ENCODE measurements at places on chromosomes 13 and 19. TPM values are rescaled to one million over a fixed set of nuclear protein-coding genes. Genes with fewer than 3 reads are reported as not detected.

- no peaks in the 10 kb centered on the region for H3K36me3 ChIP-seq
- H3K27me3 ChIP-seq, result no peaks in the 10 kb centered on the region
- no peaks in the 10 kb centered on the region for H3K4me1 ChIP-seq
- no peak overlapping the region for H3K4me3 ChIP-seq
Observed at GRCh38 chr13:112434032-112434431, 57.9 kb downstream of the SPACA7 start.

DNA sequence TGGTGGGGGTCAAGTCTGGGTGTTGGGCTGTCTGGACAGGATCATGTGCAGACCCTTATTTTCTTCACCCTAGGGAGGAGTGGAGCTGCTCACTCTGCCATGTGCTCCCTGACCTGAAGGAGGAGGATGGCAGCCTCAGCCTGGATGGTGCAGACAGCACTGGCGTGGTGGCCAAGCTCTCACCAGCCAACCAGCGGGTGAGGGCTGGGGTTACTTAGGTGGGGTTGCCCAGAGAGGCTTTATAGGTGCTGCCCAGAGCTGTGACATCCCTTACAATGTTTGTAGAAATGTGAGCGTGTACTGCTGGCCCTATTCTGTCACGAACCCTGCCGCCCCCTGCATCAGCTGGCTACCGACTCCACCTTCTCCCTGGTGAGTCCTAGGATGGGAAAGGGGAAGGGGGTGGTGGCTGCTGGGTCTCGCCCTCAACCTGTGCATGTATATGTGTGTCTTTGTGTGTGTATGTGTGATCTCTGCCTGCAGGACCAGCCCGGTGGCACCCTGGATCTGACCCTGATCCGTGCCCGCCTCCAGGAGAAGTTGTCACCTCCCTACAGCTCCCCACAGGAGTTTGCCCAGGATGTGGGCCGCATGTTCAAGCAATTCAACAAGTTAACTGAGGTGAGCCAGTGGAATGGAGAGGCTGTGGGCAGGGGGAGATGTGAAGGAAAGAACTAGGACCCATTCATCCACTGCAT is 5.1 kb downstream of the CHMP2A start:
- H3K27me3 ChIP-seq, result no peaks in the 10 kb centered on the region
- peaks cover 32% of the 10 kb centered on the region for H3K4me1 ChIP-seq
- no peak overlapping the region for H3K4me3 ChIP-seq
- DNase-seq, result no peak

GRCh38 chr19:9885077-9885552 is 50.0 kb downstream of the PIN1 start:
- no peaks in the 10 kb centered on the region for H3K36me3 ChIP-seq
- H3K4me3 ChIP-seq, result no peak overlapping the region
- no peaks in the 10 kb centered on the region for H3K27me3 ChIP-seq
- H3K27ac ChIP-seq, result no peak overlapping the region
- no peaks in the 10 kb centered on the region for H3K4me1 ChIP-seq

DNA sequence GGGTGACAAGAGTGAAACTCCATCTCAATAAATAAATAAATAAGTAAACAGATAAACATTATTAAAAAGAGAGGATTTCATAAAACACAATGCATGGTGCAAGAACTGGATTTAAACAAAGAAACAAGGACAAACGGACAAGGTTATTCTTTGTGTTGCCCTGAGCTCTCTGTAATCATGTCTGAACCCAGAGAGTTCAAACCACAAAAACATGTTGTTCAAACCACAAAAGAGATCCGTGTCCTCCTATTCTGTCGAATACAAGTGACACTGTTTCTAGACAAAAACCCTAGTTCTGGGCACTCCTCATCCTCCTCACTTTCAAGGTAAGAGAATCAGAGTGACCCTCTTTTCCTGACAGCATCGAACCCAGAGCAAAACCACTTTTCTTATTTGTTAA is 4.6 kb upstream of the TPRX2 start:
- no peak for DNase-seq
- no peaks in the 10 kb centered on the region for H3K4me1 ChIP-seq
- H3K4me3 ChIP-seq, result no peak overlapping the region
- no peak overlapping the region for H3K27ac ChIP-seq
- peaks cover 63% of the 10 kb centered on the region for H3K27me3 ChIP-seq
- H3K36me3 ChIP-seq, result no peaks in the 10 kb centered on the region

DNA sequence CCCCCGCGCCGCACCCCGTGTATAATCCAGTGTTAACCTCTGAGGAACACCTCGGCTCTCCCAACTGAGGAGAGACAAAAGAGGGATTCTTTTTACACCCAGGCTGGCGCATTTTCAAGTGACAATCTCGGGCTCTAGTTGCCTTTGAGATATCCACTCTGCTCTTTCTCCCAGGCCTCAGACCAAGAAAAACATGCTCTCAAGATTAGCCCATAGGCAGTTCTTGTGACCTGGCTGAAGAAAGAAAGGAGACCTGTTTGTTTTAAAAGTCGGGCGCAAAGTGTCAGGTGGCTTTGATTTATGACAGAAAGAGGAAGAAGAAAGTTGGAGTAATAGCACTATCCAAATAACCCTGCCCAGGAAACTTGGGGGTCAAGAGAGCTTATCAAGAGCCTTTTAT is 27.3 kb downstream of the SHISA2 start:
- H3K4me3 ChIP-seq, result no peak overlapping the region
- no peak overlapping the region for H3K27ac ChIP-seq
- H3K36me3 ChIP-seq, result no peaks in the 10 kb centered on the region
- DNase-seq, result no peak
- H3K4me1 ChIP-seq, result no peaks in the 10 kb centered on the region

- H3K4me1 ChIP-seq, result no peaks in the 10 kb centered on the region
- H3K27me3 ChIP-seq, result no peaks in the 10 kb centered on the region
- DNase-seq, result no peak
- no peaks in the 10 kb centered on the region for H3K36me3 ChIP-seq
Observed at GRCh38 chr13:80894917-80895316, 554.0 kb upstream of the SPRY2 start.

DNA sequence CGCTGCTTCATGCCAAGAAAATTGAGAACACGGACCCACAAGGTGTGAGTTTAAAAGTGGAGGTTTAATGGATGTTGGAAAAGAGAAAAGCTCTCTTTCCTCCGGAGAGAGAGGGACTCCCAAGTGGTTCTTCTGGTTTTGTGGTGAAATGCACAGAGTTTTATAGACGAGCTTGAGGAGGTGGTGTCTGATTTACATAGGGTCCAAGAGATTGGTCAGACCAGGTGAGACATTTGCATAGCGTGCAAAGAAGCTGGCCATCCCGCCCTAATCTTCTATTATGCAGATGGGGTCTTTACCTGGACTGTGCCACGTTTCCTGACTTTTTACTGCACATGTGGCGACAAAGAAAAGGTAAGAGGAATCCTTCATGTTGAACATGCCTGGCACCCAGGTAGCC is 236.4 kb upstream of the PCDH9 start:
- H3K4me3 ChIP-seq, result no peak overlapping the region
- H3K4me1 ChIP-seq, result no peaks in the 10 kb centered on the region
- H3K36me3 ChIP-seq, result no peaks in the 10 kb centered on the region
- no peaks in the 10 kb centered on the region for H3K27me3 ChIP-seq
- H3K27ac ChIP-seq, result no peak overlapping the region
- no peak for DNase-seq

DNA sequence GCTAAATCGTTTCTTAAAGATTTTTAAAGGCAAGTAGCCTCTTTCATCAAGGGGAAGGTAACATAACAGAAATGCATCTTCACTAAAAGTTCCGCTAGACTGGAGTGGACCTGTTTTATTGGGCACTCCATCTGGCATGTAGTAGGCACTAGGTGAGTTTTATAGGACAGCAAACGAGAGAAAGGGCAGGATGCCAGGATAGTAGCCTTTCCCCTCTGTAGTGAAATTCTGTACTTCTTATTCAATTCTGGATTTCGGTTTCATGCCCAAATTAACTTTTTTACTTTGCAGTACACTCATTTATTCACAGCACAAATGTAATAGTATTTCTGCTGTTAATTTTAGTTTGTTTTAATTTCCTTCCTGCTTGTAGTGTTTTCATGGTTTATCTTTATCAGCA is 45.2 kb downstream of the GPR180 start:
- H3K27ac ChIP-seq, result no peak overlapping the region
- no peaks in the 10 kb centered on the region for H3K27me3 ChIP-seq
- no peak overlapping the region for H3K4me3 ChIP-seq
- DNase-seq, result no peak
- H3K36me3 ChIP-seq, result no peaks in the 10 kb centered on the region

- no peaks in the 10 kb centered on the region for H3K36me3 ChIP-seq
- peak; percentile 23 for DNase-seq
- no peak overlapping the region for H3K27ac ChIP-seq
- no peak overlapping the region for H3K4me3 ChIP-seq
Observed at GRCh38 chr19:55189403-55189835, 9.3 kb upstream of the SYT5 start.

DNA sequence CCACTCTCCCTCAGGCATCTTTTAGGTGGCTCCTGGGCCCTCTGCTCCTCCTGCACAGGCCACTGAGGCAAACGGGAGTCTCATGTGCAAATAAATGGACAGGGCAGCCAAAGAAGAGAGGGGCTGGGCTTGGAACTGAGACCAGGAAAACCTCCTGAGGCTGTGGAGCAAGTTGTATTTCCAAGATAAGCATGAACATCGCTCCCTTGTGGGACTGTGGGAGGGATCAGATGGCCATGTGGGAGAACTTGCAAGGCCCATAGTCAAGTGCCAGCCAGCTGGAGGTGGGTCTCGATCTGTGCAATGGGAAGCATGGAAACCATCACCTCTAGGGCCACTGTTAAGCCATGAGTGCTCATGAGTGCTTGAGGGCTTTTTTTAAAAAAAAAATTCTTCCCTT is 24.9 kb downstream of the MED26 start:
- H3K27ac ChIP-seq, result no peak overlapping the region
- no peak for DNase-seq
- H3K4me1 ChIP-seq, result peaks cover 14% of the 10 kb centered on the region
- H3K36me3 ChIP-seq, result no peaks in the 10 kb centered on the region
- no peak overlapping the region for H3K4me3 ChIP-seq

Gene TRPC4
- 2.2 TPM for total RNA-seq

Gene SPACA6
- 9.2 TPM for total RNA-seq

Gene CNMD
- total RNA-seq, result not detected

Gene A1BG
- 25.1 TPM for total RNA-seq
